ENCODE measurements at places on chromosomes 12 and 14. TPM values are rescaled to one million over a fixed set of nuclear protein-coding genes. Genes with fewer than 3 reads are reported as not detected.

TMEM30B gene
- total RNA-seq, result 81.7 TPM

NAV3 gene
- total RNA-seq, result 6.2 TPM

DNA sequence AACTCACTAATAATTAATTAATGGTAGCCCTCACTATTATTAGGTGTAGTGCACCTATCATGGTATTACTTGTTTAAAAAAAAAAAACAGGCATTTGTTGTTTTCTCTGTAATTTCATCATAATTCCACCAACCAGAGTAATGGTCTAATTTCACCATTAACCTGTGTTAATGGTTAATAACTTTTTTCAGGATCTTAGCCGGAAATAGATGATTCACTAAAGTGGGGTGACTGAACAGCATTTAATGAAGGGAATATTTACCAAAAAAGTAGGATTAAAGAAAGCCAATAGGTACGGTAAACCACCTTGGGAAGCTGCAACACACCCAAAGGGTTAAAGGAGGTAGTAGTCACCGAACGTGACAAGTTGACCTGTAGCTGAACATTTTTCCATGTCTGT, 13.0 kb downstream of the ETFBKMT start:
- no peaks in the 10 kb centered on the region for H3K27me3 ChIP-seq
- no peak overlapping the region for H3K27ac ChIP-seq
- no peaks in the 10 kb centered on the region for H3K4me1 ChIP-seq
- no peaks in the 10 kb centered on the region for H3K36me3 ChIP-seq
- H3K4me3 ChIP-seq, result no peak overlapping the region
- DNase-seq, result no peak

LRTM2 gene
- total RNA-seq, result not detected

GRCh38 chr14:102275866-102276265, 29.1 kb downstream of the MOK start:
- no peaks in the 10 kb centered on the region for H3K36me3 ChIP-seq
- H3K4me1 ChIP-seq, result no peaks in the 10 kb centered on the region
- no peak for DNase-seq
- no peaks in the 10 kb centered on the region for H3K27me3 ChIP-seq
- no peak overlapping the region for H3K27ac ChIP-seq

- no peaks in the 10 kb centered on the region for H3K4me1 ChIP-seq
- H3K27ac ChIP-seq, result no peak overlapping the region
- no peaks in the 10 kb centered on the region for H3K27me3 ChIP-seq
- H3K36me3 ChIP-seq, result no peaks in the 10 kb centered on the region
- H3K4me3 ChIP-seq, result no peak overlapping the region
- DNase-seq, result no peak
Observed at GRCh38 chr14:55838529-55839052, 258.6 kb downstream of the KTN1 start.

- no peak overlapping the region for H3K4me3 ChIP-seq
- H3K36me3 ChIP-seq, result no peaks in the 10 kb centered on the region
- no peak for DNase-seq
- no peak overlapping the region for H3K27ac ChIP-seq
- no peaks in the 10 kb centered on the region for H3K27me3 ChIP-seq
Observed at GRCh38 chr14:93286212-93286890, 46.5 kb downstream of the BTBD7 start.

KCNK13 gene
- 1.3 TPM for total RNA-seq

DNA sequence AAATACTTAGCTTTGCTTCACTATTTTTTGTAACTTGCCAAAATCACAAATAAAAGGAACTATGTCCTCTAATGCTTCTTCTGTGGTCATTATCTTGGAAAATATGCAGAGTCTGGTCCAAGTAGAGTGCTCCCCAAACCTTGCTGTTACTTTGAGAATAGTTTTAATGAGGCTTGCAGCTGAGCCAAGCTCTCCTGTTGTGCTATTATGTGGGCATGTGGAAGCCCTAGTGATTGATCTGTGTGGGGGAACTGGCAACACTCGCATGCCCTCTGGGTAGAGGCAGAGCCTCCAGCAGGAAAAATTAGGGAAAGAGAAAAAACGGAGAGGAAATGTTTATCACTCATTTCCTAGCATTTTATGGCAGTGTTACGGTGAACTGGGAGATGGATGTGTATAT, 473.1 kb downstream of the EGLN3 start:
- no peak for DNase-seq
- H3K27me3 ChIP-seq, result peaks cover 2% of the 10 kb centered on the region
- H3K4me3 ChIP-seq, result no peak overlapping the region
- no peaks in the 10 kb centered on the region for H3K4me1 ChIP-seq

DNA sequence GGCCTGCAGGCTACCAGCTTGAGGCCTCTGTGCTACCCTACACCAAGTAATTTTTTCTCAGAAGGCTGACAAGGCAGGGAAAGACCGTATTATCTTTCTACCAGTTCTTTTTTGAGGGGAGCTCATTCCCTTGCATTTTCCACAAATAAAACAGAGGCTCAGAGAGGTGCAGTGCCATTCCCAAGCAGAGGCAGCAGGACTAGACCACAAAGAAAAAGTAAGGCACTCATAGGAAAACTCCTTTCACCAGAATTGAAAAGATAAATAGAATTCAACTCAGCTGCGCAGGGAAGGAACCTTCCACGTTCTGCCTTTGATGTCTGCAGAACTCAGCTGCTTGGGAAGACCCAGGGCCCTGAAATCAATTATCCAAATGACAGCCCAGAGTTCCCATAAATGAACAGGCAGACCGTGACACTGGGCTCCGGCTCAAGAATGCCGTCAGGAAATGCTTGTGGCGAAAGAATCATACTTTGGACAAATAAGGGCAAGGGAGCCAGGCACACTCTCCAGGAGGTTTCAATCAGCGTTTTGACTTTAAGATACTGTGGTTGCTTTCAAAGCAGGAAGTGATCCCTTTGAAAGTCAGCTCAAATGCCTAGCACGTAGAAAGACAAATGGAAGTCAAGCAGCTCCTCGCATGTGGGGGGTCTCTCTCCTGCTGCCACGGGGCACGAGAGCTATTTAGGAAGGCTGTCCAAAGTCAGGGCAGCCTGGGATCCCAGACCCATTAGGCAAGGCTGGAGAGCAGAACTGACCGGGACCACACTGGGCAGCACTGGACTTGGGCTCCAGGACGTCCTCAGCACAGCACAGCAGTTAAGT, 14.0 kb downstream of the KCTD10 start:
- H3K36me3 ChIP-seq, result no peaks in the 10 kb centered on the region
- peaks cover 24% of the 10 kb centered on the region for H3K4me1 ChIP-seq
- peak overlapping the region; percentile 96 for H3K27ac ChIP-seq
- H3K4me3 ChIP-seq, result no peak overlapping the region
- no peaks in the 10 kb centered on the region for H3K27me3 ChIP-seq

TMX1 gene
- 26.9 TPM for total RNA-seq

P3H3 gene
- total RNA-seq, result 43.5 TPM

- no peak for DNase-seq
- H3K27me3 ChIP-seq, result no peaks in the 10 kb centered on the region
- H3K36me3 ChIP-seq, result no peaks in the 10 kb centered on the region
- H3K27ac ChIP-seq, result no peak overlapping the region
- H3K4me1 ChIP-seq, result no peaks in the 10 kb centered on the region
Observed at GRCh38 chr12:86950444-86950843, 694.3 kb upstream of the MGAT4C start.

- H3K4me3 ChIP-seq, result peak within 1 kb of the TSS; percentile 33
- no peaks in the 10 kb centered on the region for H3K36me3 ChIP-seq
- H3K4me1 ChIP-seq, result no peaks in the 10 kb centered on the region
- H3K27me3 ChIP-seq, result no peaks in the 10 kb centered on the region
Observed at GRCh38 chr14:49687942-49688700, at the start of gene POLE2. Gene POLE2, minus strand, starts transcription at chr14:49688214. Its CDS starts 11 bp downstream, at chr14:49688203.

GRCh38 chr12:28570811-28571210, 380.6 kb downstream of the CCDC91 start:
- no peaks in the 10 kb centered on the region for H3K36me3 ChIP-seq
- H3K27me3 ChIP-seq, result no peaks in the 10 kb centered on the region
- no peaks in the 10 kb centered on the region for H3K4me1 ChIP-seq
- no peak for DNase-seq
- no peak overlapping the region for H3K27ac ChIP-seq

KRT2 gene
- total RNA-seq, result not detected

SLCO1B1 gene
- not detected for total RNA-seq

HOXC10 gene
- 1.6 TPM for total RNA-seq

DNA sequence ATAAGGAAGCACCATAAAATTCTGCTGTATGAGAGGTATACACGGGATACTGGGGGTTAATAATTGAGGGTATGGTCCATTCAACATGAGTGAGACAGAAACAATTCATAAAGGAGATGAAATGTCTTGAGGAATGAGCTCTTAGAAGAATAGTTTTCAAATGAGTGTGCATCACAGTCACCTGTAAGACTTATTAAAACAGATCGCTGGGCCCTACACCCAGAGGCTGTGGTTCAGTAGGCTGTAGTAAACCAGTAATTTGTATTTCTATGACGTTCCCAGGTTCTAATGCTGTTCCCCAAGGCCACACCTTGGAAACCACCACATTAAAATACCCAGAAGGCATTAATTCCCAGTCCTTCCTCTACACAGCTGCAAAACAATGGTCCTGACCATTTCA, 49.6 kb downstream of the CAND1 start:
- H3K4me1 ChIP-seq, result no peaks in the 10 kb centered on the region
- no peak overlapping the region for H3K4me3 ChIP-seq
- no peaks in the 10 kb centered on the region for H3K27me3 ChIP-seq
- DNase-seq, result no peak
- H3K36me3 ChIP-seq, result no peaks in the 10 kb centered on the region

DNA sequence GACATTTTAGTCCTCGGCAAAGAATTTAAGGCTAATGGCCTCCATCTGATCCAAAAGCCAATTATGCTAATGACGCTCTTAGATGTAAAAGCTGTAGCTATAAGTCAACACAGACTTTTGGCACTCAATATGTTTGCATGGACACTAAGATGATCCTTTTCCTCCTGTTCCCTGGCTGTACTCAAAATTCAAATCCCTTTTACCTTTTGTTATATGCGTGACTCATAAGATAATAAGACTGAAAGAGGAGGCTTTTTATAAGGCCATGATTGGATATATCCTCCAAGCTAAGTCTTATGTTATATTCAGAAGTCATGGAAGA, 89.8 kb downstream of the PDZRN4 start:
- no peaks in the 10 kb centered on the region for H3K36me3 ChIP-seq
- no peak overlapping the region for H3K4me3 ChIP-seq
- no peak for DNase-seq
- no peaks in the 10 kb centered on the region for H3K27me3 ChIP-seq
- no peaks in the 10 kb centered on the region for H3K4me1 ChIP-seq

DNA sequence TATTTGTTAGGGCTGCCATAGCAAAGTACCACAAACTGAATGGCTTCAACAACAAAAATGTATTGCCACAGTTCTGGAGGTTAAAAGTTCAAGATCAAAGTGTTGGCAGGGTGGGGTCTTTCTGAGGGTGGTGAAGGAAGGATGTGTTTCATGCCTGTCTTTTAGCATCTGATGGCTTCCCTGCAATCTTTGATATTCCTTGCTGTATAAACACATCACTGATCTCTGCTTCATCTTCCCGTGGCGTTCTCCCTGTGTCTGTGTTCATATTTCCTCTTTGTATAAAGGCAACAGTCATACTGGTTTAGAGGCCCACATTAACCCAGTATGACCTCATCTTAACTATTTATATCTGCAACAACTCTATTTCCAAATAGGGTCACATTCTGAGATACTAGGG, 167.5 kb downstream of the BTG1 start:
- no peak for DNase-seq
- H3K27ac ChIP-seq, result no peak overlapping the region
- no peaks in the 10 kb centered on the region for H3K27me3 ChIP-seq
- H3K4me3 ChIP-seq, result no peak overlapping the region

GRCh38 chr12:64749461-64750200, 9.6 kb downstream of the GNS start:
- H3K36me3 ChIP-seq, result peaks cover 3% of the 10 kb centered on the region
- no peaks in the 10 kb centered on the region for H3K27me3 ChIP-seq
- peaks cover 4% of the 10 kb centered on the region for H3K4me1 ChIP-seq
- no peak overlapping the region for H3K4me3 ChIP-seq
- H3K27ac ChIP-seq, result no peak overlapping the region
- DNase-seq, result no peak

DNA sequence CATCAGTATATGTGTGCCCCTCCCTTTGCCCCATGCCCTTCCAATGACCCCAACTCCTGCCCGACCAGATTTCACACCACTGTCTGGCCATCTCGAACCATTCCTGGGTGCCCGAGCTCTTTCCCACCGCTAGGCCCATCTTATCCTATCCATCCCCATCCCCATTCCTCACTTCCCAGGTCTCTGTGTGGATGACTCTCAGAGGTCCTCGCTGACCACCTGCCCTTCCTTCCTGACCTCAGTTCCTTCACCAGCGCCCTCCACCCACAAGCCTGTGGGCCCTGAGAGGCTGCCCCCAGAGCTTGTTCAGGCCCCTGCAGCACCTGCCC, 49.1 kb downstream of the CYP46A1 start:
- H3K4me3 ChIP-seq, result no peak overlapping the region
- H3K27me3 ChIP-seq, result no peaks in the 10 kb centered on the region
- no peak overlapping the region for H3K27ac ChIP-seq
- H3K36me3 ChIP-seq, result no peaks in the 10 kb centered on the region
- no peaks in the 10 kb centered on the region for H3K4me1 ChIP-seq

GRCh38 chr14:103561381-103562178, 877 bp downstream of the BAG5 start:
- no peaks in the 10 kb centered on the region for H3K27me3 ChIP-seq
- H3K4me3 ChIP-seq, result peak overlapping the region; percentile 83
- DNase-seq, result no peak
- no peaks in the 10 kb centered on the region for H3K4me1 ChIP-seq
- H3K36me3 ChIP-seq, result no peaks in the 10 kb centered on the region

DNA sequence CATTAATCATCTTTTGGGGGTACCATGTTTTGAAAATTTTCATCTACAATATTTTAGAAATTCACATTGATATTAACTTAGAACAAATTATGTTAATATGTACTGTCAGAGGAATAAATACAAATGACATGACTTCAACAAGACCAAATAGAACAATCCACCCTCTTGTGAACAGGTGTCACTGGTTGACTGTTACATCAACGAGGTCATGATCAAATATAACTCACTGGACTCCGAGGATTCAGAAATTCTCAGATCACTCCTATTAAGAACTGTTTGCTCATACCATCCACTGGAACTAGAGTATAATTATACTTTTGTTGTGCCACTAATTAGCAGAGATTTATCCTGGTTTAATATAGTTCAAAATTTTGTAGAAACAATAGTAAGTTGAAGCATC, 318.8 kb downstream of the PRKD1 start:
- H3K4me3 ChIP-seq, result no peak overlapping the region
- H3K27ac ChIP-seq, result no peak overlapping the region

KRT72 gene
- not detected for total RNA-seq

DNA sequence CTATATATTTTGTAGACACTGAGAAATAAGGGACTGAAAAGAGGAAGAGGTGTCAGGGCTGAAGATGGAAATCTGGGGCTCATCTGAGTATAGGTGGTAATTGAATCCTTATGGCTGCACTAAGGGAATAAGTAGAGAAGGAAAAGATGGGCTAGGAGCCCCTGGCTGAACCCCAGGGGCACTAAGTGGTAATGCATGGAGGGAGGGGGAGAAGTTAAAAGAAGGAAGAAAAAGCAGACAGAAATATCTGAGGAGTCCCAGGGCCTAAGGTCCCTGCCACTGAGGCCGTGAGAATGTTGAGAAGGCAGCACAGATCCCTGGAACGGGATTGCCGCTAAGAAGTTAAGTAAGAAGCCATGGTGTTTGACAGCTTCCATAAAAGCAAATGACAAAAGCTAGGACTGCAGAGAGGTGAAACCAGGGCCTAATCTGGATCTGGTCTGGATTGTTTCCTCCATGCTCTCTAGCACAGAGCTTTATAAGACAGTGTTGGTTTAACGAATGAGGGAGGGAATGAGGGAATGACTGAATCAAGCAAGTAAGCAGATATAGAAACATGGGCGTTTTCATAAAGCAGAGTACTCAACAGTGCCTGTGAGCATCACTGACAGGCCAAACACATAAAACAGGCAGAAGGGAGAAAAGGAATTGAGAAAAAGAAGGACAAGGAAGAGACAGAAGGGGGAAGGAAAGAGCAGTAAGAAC, 92.9 kb downstream of the HMGA2 start:
- H3K27me3 ChIP-seq, result no peaks in the 10 kb centered on the region
- DNase-seq, result no peak
- no peak overlapping the region for H3K4me3 ChIP-seq
- no peak overlapping the region for H3K27ac ChIP-seq
